ENCODE measurements at places on chromosomes 13 and 19. TPM values are rescaled to one million over a fixed set of nuclear protein-coding genes. Genes with fewer than 3 reads are reported as not detected.

DNA sequence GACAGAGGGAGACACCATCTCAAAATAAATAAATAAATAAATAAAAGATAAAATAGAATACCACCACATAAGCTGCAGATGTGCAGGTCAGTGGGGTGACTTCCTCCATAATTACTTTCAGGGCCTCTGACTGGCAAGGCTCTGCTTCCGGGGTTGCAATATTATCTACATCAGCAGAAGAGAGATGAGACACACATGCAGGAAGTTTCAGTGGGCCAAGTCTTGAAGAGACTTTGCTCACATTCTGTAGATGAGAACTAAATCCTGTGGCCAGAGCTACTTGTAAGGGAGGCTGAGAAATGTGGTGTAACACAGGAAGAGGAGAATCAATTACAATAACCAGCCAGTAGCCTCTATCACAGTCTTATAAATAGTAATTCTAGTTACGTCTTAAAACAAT lies 89.9 kb upstream of the MAB21L1 start:
- no peak for DNase-seq

DNA sequence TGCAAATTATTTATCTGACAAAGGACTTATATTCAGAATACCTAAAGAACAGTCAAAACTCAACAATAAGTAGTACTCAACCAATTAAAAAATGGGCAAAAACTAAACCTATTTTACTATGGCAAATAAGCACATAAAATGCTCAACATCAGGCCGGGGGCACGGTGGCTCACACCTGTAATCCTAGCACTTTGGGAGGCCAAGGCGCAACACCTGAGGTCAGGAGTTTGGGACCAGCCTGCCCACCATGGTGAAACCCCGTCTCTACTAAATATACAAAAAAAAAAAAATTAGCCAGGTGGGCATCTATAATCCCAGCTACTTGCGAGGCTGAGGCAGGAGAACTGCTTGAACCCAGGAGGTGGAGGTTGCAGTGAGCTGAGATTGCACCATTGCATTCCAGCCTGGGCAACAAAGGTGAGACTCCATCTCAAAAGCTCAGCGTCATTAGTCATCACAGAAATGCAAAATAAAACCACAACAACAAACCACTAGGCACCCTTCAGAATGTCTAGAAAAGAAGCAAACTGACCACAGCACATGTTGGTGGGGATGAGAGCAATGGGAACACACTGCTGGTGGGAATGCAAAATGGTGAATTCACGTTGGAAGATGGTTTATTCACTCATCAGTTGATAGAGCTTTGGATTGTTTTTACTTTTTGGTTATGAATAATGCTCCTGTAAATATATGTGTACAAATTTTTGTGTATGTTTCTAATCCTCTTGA lies 180.6 kb upstream of the SOX1 start:
- DNase-seq, result no peak

GRCh38 chr13:59413126-59413525 lies 750.6 kb downstream of the DIAPH3 start:
- DNase-seq, result no peak

FFAR3 gene
- total RNA-seq, result 4.9 TPM

DNA sequence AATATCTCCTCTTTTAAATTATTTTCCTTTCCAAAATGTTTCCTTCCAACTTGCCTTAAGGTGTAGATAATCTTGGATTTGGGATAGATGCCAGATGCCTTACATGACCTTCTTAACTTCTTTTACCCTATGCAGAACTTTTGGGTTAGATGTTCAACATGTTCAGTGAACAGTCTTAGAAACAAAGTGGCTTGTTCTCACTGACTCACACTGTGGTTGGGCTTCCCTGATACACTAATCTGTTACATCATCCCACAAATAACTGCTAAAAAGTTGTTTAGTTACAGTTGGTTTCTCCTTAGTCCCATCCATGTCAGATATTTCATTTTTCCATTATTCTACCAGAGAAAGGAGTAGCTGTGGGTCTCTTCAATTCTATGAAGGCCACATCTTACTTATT lies 2638.2 kb downstream of the PCDH9 start:
- no peak for DNase-seq

DNA sequence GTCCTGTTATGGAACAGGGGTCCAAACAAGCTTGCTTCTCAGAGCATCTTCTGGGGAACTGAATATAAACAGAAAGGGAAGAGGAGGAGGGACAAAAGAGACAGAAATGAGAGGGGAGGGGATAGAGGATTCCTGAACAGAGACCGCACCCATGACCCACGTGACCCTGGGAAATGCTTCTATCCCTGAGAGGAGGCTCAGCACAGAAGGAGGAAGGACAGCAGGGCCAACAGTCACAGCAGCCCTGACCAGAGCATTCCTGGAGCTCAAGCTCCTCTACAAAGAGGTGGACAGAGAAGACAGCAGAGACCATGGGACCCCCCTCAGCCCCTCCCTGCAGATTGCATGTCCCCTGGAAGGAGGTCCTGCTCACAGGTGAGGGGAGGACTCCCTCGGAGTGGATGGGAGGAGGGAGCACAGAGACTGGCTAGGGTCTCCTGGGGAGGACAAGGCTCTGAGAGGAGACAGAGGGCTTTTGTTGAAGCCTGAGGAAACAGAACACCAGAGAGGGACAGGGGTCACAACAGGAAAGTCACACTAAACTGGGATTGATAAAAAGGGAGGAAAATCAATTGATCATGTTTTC lies at the start of gene CEACAM6:
Gene CEACAM6, plus strand, starts transcription at position 203 of the 586 bp plus-strand sequence. Its CDS starts 109 bp downstream, at position 312.
- DNase-seq, result no peak

- DNase-seq, result peak; percentile 19
These were observed 63.4 kb downstream of the KCTD12 start for GRCh38 chr13:76822698-76823267.

DNA sequence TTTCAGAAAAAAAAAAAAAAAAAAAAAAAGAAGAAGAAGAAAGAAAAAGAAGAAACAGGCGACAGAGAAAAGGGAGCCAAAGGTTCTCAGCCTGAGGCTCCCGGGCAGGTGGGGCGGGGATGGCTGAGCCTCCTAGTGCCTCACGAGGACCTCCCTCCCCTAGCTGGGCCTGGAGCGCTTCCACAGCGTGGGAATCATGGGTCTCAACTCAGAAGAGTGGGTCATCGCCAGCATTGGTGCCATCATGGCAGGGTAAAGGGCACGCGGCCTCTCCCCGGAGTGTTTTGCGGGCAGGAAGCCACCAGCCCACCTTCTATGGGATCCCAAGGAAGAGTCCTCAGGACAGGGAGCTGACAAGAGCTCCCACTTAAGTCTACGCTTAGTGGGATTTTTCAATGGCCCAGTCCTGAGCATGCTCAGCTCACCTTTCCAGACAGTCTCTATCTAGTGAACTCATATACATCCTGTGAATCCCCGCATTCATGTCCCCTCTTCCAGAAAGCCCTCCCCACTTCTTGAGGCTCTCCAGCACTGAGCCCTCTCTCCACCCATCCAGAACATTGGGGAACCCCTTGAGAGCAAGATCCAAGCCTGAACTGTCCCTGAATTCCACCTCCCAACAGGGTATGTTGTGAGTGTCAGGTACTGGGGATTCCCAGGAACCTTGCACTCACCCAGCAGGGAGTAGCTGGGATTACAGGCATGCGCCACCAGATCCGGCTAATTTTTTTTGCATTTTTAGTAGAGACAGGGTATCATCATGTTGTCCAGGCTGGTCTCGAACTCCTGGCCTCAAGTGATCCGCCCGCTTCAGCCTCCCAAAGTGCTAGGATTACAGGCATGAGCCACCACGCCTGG lies 69.6 kb downstream of the ACSBG2 start:
- DNase-seq, result no peak

PABPC3 gene
- 1.3 TPM for total RNA-seq

- no peak for DNase-seq
These were observed 25.5 kb downstream of the FGF21 start for GRCh38 chr19:48780631-48781391.

GRCh38 chr19:1279782-1280341 lies 4.5 kb downstream of the FAM174C start:
- DNase-seq, result peak; percentile 85

DNA sequence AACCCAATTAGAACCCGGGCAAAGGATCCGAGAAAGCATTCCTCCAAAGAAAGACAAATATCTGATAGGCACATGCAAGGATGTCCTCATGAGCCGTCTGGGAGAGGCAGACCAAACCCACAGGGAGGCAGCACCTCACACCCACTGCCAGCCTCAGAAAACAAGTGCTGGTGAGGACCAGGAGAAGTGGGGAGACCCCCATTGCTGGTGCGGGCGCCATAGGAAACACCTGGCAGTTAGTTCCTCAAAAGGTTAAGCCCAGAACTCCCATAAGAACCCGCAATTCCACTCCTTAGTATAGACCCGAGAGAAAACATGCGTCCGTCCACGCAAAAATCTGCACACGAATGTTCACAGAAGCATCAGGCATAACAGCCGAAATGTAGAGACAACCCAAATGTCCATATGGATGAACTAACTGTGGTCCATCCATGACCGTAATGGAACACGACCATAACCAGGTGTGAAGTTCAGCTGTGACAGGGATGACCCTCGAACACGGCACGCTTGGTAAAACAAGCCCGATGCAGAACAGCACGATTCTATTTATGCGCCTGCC lies 7.9 kb downstream of the ZNF787 start:
- DNase-seq, result no peak

DNA sequence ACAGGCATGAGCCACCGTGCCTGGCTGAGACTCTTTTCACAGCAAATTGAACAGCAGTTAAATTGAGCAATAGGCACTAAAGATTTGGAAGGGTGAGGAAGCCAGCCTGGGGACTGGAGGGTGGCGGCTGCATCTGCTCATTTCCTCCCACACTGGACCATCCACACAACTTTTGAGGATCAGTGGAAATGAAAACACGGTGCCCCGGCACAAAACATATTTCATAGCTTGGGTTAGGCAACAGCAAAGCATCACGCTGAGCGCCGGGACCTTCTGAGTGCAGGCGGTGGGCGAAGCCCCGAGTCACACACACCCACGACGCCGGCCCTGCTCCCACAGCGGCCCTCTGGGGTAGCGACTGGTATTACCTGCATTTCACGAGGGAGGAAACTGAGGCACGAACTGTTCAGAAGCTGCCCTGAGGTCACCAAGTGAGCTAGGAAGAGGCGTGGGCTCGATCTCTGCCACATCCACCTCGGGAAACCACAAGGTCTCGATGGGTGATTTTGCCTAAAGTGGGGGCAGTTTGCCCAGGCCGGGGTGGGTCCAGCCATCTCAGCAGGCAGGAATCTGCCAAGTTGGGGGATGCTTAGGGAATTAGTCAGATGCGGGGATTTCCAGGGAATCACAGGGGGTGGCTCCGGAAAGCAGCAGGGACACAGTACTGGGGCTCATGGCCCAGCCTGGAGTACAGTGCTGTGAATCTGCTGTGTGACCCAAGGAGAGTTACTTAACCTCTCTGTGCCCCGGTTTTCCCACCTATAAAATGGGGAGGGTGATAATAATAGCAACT lies 3.5 kb upstream of the SBNO2 start:
- no peak for DNase-seq

DNA sequence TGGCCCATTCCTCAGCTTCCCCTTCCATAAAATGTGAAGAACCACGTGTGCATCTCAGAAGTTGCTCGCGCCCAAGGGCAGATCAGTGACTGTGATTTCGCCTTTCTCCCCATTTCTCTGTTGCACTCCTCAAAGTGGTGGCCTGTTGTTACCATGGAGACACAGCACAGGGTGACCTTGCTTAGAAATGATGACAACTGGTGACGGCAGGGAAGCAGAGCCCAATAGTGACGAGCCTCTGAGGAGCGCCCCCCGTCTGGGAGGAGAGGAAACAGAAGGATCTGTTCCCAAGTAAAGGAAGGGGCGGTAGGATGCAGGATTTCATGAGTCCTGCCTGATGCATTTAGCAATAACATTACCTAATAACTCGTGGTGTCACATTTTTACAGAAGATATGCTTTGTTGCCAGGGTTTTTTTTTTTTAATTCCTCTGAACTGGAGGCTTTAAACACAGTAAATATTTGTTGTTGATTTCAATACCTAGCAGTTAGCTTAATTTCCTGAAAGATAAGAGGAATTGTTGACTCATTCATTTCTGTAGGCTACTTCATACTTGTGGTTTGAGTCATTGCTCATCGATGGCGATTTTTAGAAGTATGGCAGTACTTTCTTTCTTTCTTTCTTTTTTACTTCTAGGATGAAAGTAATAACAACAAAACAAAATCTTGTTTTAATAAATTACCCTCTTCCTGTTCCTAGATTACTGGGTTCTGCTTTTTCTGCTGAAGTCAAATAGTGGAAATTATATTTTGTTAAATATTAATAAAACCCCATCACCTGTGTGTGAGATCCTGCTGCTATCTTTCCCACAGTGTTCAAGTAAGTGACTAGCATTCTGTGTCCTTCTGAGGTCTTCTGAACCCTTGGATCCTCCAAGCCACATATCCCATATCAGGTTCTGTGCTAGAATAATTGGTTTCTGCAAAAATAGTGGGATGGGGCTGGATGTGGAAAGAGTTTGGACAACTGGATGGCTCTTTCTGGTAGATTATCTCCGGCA lies 36.0 kb downstream of the MBNL2 start:
- no peak for DNase-seq
